Dermis microvascular lymphatic vessel endothelial cell (primary cell): ENCODE measurements at places on chromosomes 2 and 18. TPM values are rescaled to one million over a fixed set of nuclear protein-coding genes. Genes with fewer than 3 reads are reported as not detected.

DNA sequence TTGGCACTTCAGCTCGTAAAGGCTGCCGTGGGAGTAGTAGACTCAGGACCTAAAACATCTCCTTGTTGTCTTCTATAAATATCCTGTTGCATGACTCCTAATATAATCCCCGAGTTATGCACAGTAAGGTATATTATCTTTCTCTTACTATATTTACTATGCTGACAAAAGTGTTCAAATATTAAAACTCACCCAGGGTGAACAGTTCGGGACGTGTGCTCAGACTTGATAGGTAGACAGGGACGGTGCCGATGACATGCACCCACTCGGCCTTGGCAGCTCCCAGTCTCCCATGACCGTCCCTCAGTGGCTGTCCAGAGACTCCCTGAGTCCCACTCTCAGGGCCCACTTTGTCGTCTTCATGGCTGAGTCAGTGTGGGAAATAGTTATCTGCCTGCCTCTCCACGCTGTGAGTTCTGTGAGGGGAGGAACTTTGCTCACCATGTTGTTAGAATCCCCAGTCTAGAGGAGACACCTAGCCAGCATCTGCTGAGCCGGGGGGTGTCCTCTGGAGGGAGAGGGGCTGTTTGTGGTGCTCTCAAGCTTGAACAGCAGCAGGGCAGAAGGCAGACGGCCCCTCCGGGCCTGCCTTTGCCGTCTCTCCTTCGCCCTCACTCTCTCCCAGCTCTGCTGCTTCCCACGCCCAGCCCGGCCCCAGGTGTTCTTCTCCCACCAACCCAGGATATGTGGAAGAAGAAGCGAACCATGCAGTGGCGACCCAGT is 75.0 kb downstream of the DGKD start:
- DNase-seq: no peak

GRCh38 chr2:174888646-174889271 is 116.4 kb downstream of the CHN1 start:
- no peak for DNase-seq

SPDYA gene
- 0.13 and 0.26 TPM in 2 replicates for total RNA-seq

AMER3 gene
- not detected in 2 replicates for total RNA-seq

- DNase-seq: no peak
These were observed 181.1 kb upstream of the NABP1 start for GRCh38 chr2:191496838-191497237.

DNA sequence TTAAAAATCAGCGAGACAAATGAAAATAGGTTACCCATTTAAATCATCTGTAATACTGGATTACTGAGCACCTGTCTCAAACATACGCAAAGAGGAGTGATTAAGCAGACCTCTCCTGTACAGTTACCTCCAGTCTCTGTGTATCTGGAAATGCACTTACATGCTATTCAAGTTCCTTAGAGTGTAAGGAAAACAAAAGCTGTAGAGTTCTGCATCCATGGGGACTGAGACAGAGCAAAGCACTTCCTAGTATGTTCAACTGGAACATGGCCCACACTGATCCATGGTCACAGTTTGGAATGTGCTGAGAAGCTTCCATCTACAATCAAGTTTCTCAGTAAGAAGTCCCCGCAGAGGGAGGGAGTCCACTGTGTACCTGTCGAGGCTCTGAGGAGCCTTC is 63.9 kb downstream of the PPP4R1 start:
- DNase-seq: no peak

GKN2 gene
- not detected in 2 replicates for total RNA-seq

- DNase-seq: no peak
These were observed 163.6 kb upstream of the ZNF516 start for GRCh38 chr18:76658627-76659026.
